ENCODE measurements at places on chromosomes 2 and 18.

DNA sequence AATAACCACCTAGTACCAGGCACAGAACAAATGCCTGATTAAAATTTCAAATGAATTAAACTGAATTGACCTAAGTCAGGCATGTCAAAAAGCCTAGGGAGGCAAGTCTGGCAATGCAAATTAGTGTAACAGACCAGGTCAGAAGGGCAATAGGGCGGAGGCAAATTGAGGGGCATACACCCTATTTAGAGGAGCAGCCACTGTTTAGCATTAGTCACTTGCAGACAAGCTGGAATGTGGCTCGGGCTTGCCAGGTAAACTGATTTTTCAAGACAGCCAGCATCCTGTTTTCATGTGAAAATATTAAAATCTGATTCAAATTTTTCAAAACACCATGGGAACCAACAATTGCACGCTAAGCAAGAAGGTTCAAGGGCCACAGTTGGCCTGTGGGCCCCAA, 160.3 kb downstream of the EN1 start:
- DNase-seq: no peak

DNA sequence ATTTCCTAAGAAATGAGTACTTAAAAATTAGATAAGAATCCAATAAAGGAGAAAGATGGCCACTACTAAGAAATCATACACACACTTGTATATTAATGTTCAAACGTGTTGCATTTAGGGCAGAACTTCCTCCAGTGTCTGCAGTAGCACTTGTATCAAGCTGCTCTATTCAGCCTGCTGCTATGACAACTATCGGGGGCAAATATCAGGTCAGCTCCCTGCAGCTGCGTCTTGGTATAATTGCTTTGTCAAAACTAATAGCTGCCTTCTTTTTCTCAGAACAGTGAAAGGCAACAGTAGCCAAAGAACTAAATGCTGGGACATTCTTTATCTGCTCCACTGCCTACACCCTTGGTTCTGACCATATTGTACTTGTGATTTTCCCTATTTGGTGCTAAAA, 300.7 kb downstream of the NOL4 start:
- DNase-seq: no peak

DNA sequence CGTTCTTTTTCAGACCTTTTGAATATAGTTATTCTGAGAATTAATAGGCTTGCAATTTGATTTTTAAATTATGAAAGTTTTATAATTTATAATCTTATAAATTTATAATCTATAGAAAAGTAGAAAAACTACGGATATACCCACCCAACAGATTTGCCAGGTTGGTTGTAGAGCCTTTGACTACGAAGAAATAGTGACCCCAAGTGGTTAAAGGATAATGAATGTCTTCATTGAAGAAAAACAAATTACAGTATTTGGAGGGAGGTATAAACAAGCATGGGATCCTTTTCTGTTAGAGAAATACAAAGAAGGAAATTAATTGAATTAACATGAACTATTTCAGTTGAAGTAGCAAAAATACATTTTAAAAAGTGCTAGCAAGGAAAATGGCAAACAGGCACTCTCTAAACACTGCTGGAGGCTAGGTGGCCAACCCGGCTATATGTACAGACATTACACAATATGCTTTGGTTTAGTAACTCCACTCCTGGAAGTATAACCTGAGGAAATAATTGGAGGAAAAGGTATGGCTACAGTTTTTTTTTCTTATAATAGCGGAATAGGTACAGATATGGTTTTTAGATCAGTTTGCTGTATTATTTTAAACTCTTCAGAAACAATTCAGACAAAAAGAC, 110.9 kb downstream of the MIB1 start:
- no peak for DNase-seq

- DNase-seq: no peak
Measured at GRCh38 chr2:170512266-170512665, 202.9 kb upstream of the SP5 start.

- no peak for DNase-seq
Measured at GRCh38 chr2:1010415-1010930, 59.8 kb downstream of the SNTG2 start.

- DNase-seq: no peak
Measured at GRCh38 chr18:24811950-24812681, 351.7 kb downstream of the HRH4 start.

- DNase-seq: no peak
Measured at GRCh38 chr2:23566241-23567142, 181.5 kb downstream of the KLHL29 start.

DNA sequence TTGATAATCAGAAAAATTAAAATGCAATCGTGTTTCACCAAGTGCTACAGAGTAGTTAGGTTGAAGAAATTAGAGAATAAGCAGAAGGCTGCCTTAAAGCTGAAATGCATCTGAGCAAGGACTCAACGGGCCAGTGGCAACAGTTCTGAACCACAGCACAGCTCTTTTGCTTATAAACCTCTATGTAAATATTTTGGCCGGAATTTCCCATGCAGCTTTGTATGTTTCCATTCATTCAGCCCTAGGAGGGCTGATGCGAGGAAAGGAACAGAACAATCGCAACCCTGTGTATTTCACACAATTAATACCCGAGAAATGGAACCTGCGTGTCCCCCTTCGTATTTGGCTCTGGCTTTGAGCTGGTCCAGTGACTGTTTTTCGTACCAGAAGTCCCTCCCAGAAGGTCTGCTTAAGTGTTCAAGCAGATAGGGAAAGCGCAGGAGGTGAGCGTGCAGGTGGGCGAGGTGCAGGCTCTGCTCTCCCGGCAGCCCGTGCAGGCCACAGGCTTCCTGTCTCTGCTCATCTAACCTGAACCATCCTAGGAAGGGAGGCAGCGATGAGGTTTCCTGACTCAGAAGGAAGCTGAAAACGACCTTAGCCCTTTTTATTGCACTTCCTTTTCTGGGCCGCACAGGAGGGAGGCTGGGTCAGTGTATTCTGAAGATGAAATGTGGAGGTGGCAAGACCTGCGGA, 67.3 kb downstream of the ASB1 start:
- no peak for DNase-seq

- no peak for DNase-seq
Measured at GRCh38 chr2:173001664-173002604, 73.7 kb upstream of the MAP3K20 start.

DNA sequence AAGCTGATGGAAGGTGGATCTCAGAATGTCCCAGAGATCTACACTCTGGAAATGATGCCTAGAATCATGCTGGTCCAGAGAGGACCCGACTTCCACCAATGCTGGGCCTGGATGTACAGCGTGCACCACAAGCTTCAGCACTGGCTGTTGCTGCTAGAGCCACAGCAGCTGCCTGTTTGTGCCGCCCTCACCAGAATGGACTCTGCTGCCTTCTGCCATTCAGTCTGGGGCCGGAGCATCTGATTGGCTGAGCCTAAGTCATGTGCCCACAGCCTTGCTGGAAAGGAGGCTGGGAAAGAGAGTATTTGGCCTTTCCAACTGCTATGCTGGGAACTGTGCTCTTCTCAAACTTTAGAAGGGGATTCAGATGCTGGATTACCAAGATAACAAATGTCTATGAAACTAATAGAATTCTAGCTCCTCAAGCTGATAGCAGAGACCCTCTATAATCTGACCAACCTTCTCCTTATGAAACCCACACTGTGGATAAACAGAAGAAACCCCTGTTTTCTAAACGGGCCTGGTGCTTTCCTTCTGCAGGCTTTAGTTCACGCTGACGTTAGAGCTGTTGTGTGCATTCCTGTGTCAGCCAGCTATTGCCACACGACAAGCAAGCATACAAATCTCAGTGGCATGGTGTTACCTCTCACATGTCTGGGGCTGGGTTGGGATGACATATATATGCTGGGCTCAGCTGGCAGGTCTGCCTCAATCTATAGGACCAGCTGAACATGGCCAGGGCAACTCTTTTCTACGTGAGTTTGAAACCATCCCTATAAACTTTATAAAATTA, 4.1 kb upstream of the LOXHD1 start:
- DNase-seq: no peak

DNA sequence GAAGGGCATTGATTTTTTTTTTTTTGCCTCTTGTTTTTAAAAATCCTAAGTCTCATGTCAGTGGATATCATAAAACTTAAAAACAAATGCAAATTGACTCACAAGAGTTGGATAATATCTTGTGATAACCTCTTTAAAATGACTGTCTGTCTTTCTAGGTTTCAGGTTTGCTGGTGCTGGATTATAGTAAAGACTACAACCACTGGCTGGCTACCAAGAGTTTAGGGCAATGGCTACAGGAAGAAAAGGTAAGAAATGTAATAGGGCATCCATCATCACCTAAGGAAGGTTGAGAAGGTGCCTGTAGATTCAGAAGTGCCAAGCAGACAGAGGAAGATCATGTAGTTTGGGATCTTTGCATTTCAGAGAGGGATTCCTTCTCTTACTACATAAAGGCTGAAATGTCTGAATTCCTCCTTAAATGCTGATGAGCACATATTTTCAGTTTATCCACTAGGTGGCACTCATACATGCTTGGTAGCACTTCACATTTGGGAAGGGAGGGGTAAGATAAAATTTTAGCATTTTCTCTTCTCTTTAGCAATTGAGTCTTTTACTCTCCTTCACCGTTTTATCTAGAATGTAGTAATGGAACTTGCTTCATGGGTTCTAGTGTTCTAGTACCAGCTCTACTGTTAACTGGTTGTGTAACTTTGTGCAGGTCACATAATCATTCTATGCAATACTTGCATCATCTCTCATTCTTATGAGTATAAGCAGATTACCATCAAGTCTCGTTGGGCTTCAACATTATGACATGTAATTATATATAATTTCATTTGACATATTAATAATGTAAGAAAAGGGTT, 21.1 kb downstream of the CPS1 start:
- peak; percentile 44 for DNase-seq

DNA sequence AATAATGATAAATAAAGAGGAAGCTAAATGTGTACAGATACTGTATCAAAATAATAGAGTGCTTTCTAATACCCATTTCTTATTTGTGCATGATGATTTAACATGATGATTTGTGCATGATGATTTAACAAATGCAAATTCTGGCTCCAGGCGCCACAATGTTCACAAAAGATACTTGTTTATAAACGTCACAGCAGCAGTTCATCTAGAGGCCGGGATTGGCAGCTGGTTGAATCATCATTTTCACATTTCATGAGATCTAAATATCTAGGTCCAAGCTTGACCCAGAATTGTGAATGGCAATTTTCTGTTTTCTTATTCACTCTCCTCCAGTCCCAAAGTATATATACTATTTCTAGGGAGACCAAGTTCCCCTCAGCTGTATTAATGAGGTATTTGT, 322.0 kb downstream of the SUCLG1 start:
- DNase-seq: no peak

DNA sequence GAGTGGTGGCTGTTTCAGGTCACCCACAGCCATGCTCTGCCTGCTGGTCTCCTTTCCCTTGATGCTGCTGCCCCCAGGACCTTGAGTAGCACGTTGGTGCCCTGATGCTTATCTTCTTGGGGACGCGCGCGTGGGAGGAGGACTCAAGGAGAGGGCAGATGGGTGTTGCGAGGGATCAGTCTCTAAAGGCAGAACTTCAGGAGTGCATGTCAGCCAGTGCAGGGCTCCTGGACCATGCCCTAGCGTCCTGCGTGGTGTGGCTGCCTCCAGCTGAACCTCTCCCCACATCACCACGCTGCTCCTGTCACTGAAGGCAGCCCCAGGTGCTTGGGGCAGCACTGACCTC, 62.5 kb upstream of the GLI2 start:
- no peak for DNase-seq

- peak; percentile 18 for DNase-seq
Measured at GRCh38 chr2:33598561-33599174, 431 bp downstream of the FAM98A start.

DNA sequence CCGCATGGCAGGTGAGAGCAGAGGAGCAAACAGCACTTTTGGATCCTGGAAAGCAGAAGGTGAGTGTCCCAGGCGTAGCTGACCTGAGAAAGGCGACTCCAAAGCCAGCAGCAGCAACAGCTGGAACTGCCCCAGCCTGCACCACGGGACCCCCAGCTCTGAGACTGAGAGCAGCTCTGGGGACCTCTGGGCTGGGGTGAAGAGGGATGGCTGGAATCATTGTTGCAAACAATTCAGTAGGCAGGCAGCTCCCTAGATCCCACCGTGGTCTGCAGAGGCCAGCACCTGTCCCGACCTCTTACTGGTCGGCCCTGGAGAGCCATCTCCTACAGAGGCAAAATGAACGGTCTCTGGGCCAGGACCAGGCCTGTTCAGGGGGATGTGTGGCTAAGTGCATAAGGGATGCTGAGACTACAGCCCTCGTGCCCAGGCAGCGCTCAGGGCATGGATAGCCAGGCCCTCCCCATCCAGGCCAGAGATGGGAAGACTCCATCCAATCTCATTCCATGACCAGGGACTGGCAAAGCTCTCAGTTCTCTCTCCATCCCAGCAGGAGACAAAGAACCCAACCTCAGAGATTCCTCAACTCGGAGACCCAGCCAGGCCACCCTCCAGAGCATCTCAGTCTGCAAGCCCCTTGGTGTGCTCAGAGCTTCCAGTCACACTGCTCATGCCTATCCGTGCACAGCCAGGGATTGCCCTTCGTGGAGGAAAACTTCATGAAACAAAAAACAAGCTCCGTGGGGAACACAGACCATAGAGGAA, 38.2 kb upstream of the ALPP start:
- DNase-seq: no peak

GRCh38 chr2:184879671-184880070, 281.3 kb downstream of the ZNF804A start:
- no peak for DNase-seq

DNA sequence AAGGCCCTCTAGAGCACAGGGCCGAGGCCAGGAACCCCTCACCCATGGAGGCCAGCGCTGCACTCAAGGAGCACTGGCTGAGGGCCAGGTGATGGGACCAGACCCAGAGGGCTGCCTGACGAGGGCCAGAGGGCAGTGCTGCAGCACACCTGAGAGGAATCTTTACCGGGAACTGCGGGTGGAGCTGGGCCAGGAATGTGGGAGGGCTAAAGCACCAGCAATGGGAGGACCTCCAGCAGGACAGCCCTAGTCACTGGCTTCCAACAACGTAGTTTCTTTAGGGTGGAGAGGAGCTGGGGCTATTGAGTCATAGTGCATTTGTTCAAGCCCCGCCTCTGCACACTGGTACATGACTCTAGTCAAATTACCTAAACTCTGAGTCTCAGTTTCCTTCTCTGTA, 143.4 kb downstream of the TMEM17 start:
- peak; percentile 60 for DNase-seq

- no peak for DNase-seq
Measured at GRCh38 chr2:126771094-126771493, 115.1 kb downstream of the GYPC start.

DNA sequence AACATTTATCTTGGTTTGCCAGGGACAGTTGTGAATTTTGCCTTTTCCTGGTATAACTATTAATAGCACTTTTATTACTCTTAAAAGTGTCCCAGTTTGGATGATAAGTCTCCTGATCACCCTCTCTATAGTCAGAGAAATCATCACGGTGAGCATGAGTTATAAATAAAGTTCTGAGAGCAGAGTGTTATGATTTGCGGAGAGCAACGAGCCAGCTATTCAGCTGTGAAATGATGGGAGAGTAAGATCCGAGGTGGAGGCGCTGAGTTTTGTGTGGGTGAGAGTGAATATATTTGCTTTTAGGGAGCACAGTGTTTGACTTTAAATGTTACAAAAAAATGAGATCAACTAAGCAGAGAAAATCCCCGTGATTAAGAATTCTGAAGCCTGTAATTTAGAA, 179.6 kb downstream of the DSC3 start:
- DNase-seq: no peak

GRCh38 chr2:177058747-177059146, 153.8 kb upstream of the HNRNPA3 start:
- DNase-seq: no peak

All from LoVo (cell line).